NCI-H524 (cell line): ENCODE measurements at places on chromosomes 11 and 22.

DNA sequence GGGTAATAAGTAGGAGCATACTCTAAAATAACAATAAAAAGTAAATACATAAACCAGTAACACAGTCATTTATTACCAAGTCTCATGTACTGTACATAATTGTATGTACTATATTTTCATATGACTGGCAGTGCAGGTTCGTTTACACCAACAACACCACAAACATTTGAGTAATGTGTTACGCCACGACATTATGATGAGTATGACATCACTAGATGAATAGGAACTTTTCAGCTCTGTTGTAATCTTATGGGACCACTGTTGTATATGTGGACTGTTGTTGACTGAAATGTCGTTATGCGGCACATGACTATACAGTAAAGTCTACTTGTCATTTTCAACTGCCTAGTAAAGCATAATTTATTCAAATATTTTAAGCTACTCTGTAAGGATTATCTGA is 18.6 kb downstream of the KIF18A start:
- no peak for DNase-seq

- no peak for DNase-seq
Observed at GRCh38 chr11:67165623-67166022, 46.6 kb downstream of the KDM2A start.

DNA sequence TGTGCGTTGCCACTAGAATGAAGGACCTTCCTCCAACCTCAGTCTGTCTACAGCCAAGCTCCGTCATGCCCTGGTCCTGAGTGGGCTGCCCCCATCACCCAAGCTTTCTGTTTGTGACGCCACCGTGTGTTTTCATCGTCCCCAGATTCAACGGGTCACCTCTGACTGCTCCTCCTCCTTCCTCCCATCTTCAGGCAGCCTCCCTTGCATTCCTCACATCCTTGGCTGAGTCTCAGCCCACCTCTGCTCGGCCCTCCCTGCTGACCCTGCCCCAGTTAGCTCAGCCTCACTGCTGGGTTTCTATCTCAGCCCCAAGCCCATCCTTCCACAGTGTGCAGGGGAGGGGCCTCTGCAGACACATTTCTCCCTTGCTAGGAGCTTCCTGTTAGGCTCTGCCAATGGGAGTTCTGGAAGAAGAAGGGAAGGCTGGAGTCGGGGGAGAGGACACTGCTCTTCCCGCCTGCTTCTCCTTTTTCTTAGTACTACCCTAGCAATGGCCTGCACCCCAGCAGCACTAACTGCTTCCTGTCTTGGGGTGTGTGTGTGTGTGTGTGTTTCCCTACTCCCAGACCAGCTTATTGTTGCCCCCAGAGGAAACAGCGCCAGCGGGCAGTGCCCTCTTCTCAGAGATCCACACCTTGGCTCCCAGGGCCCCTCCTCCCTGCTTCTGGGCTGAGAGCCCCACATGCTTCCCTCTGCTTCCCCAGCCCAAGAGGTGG is 5.2 kb downstream of the IFT27 start:
- DNase-seq = no peak

DNA sequence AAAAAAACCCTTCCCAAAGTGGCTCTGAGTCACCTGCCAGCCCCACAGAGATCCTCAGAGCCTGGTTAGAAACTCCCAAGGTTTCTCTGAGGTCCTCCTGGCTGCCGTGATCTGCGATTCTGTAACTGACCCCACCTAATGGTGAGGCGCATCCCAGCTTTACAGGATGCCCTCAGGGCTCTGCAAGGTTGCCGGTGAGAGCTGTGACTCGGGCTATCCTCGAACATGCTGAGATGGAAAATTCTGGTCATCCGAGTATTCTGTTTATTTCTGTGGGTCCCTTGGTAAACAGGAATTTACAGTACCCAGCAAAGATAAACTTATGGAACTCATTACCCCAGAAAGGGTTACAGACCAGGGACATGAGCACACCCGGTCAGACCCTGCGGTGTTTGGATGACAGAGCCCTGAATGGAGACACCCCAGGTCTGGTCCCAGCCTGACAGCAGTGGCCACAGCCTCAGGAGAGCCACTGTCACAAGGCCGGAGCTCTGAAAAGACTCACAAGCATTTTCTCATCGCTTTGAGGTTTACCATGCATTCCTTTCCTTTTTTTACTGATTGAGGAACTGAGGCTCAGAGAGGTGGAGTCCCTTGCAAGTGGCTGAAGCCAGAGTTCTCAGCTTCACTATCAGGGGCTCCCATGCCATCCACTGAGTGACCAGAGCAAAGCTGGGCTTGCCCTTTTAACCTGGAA is 22.2 kb downstream of the LIF start:
- DNase-seq = no peak

DNA sequence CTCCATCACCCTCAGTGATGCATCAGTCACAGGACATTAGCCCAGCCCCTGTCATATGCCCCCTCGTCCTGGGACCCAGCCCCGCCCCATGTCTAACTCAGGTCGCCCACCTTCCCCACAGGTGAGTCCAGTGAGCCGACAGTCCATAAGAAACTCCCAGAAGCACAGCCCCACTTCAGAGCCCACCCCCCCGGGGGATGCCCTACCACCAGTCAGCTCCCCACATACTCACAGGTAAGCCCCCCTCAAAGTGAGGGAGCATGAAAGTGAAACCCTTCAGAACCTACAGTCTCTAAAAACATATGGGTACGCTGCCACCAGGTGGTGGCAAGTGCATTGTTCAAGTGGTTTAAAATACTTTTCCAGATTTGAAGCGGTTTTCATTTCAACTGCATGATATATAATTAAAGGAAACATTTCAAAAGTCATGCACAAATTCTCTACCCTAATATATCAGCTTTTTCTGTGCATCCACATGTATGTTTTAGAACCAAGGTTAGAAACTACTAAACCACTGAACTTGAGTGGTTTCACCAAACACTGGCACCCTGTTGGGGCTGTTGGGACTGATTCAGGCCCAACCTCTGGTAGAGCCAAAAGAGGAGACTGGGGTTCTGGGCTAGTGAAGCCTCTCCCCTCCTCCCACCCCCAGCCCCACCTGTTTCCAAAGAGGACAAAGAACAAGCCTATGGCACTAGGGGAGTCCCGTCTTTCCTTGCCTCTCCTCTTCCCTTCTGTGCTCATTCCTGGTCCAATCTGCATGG is 17.3 kb downstream of the EPS8L2 start:
- DNase-seq = peak; percentile 63

- DNase-seq = no peak
Observed at GRCh38 chr11:64659417-64660144, 63.4 kb downstream of the NRXN2 start.

- no peak for DNase-seq
Observed at GRCh38 chr11:105732611-105733010, 122.7 kb downstream of the GRIA4 start.

DNA sequence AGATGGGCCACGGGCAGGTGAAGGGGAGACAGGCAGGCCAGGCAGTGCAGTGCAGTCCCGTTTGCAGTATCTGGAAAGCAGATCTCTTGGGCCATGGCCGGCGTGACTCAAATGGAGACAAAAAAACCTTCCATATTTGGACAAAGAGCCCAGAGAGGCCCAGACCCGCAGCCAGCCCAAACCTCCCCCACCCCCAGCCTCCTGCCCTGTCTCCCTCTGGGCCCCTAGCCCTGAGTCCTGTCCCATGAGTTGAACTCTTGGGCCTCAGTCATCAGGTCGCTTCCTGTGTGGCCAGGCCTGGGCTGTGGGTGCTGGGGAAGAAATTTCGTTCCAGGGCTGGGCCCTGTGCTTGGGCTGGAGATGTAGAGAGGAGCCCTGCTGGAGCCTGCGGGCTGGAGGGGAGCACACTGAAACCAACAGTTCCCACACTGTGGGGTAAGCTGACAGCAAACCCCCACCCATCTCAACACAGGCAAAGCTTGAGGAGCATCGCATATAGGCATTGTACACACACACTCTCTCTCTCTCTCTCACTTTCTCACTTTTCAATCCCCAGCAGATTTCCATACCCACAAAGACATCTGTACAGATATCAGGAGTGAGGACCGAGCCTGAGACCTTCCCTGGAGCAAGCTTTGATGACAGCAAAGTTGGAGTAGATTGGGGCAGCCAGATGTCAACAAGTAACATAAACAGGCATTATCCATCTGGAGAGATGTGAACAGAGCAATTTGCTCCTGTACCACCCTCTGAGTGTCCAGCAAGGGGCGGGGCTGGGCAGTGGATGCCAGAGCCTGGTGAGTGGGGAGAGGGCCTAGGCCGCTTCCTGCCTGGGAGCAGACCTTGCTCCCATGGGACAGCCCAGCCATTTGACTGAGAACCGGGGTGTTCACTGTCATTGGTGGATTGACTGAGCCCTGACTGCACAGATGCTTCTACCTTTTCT is 17.2 kb downstream of the ARHGEF17 start:
- peak; percentile 90 for DNase-seq

DNA sequence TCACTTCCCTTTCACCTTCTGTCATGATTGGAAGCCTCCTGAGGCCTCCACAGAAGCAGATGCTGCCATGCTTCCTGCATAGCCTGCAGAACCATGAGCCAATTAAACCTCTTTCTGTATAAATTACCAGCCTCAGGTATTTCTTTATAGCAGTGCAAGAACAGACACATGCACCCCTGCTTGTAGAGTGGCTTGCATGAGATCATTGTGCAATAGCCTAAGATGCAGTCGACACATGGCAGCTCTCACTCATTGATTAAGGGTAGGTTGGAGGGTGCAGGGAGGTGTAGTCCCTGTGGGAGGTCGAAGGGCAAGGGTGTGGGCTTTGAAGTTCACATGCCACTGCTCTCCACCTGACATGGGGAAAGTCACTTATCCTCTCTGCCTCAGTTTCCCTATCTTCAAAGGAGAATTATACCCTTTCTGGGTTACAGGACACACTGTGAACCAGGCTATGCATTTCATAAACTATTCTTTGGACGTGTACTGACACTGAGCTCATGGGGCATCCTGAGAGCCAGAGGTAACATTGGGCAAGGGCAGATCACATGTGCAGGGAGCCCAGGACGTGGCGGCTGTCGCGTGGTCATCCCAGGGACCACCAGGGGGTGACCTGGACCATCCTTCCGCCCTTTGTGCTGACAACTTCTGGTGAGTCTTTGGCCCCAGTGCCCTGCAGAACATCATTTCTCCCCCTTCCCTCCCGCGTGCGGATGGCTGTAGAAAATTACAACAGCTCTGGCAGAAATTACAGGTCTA is 69.2 kb upstream of the SHANK2 start:
- no peak for DNase-seq

GRCh38 chr11:30855383-30856006 is 269.3 kb upstream of the MPPED2 start:
- DNase-seq = no peak

DNA sequence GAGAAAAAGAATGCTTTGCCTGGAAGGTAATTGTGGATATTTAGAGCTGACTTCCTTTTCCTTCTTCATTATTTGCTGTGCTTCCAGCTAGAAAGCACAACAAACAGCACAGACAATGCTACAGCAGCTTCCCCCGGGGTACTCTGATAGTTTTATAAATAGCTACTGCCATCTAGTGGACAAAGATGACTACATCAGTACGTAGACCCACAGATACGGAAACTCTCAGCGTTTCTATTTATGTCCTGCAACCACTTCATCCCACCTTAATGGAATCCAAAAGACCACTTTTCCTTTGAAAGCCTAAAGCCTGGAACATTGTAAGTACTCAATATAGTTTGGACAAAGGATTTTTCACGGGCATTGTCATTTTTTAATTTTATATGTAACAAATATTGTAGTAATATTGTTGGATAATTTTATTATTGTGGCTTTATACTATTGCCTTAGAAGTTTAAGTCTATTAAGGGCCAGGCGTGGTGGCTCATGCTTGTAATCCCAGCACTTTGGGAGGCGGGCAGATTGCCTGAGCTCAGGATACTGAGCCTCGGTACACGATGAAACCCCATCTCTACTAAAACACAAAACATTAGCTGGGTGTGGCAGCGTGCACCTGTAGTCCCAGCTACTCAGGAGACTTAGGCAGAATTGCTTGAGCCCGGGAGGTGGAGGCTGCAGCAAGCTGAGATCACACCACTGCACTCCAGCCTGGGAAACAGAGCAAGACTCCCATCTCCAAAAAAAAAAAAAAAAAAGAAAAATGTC is 7.5 kb downstream of the HSPA8 start:
- DNase-seq = peak; percentile 85

GRCh38 chr11:85310479-85310878 is 316.7 kb downstream of the DLG2 start:
- peak; percentile 72 for DNase-seq

GRCh38 chr22:29690476-29690875 is 29.3 kb upstream of the CABP7 start:
- DNase-seq = peak; percentile 91

DNA sequence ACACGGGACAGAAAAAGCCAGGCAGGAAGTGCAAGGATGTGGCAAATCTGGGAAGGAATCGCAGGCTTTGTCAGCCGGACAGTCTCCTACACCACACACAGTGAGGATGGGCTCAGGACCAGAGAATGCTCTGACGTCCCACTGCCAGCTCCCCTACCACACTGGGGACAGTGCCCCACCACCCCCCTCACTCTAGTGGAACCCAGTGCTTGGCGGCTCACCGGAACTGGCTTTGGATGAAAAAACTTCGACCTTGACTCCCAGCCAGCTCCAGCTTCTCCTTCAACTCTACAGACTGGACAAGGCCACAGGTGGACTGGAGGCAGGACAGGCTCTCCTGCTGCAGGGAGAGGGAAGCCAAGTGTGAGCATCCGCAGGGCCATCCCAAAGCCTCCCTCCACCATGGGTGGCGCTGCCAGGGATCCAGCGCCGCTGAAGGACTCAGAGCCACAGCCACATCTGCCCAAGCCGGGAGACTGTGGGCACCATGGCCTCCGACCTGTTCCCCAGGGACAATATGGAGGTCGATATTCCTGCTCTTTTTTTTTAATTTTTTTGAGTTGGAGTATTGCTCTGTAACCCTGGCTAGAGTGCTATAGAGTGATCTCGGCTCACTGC is 24.0 kb downstream of the SERHL2 start:
- DNase-seq = no peak

DNA sequence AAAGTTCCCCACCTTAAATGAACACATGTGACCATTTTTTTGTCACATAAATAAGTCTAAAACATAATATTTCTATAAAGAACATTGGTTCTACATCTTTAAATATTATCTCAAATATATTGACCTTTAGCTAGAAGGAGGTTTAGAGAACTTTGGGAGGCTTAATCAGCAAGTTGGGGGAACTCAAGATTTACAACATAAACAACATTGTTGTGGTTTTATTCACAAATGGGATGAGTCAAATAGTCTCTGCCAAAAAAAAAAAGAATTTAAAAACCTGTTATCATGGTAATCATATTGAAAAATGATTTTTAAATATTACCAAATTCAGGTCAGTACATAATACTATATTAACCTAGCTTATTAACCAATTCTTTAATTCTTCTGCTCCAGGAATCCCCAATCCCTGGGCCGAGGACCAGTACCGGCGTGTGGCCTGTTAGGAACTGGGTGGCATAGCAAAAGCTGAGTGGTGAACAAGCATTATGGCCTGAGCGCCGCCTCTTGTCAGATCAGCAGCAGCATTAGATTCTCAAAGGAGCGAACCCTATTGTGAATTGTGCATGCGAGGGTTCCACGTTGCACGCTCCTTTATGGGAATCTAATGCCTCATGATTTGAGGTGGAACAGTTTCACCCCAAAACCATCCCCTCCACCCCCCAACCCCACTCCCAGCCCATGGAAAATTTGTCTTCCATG is 98.2 kb downstream of the RDX start:
- no peak for DNase-seq

- DNase-seq = no peak
Observed at GRCh38 chr22:31948002-31948401, 3.7 kb downstream of the YWHAH start.
